ENCODE measurements at places on chromosomes 16 and 17.

- DNase-seq = no peak
Measured at GRCh38 chr17:47884905-47885730, 10.9 kb upstream of the SP2 start.

DNA sequence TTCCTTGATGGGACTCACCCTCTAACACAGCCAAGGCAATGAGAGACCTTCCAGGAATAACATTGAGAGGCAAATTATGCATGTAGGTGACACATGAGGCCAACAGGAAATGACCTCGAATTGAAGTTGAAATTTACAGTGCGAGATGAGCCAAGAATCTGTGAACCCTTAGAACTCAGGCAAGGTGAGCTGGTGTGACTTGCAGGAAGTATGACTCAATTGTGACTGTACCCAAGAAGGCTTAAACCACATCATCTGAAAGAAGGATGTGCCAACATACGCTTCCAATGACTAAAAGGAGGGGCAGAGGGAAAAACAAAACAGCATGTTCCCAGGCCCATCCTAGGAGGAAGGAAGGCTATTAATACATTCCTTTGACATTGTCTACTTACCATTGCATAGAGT lies 44.8 kb downstream of the PITPNC1 start:
- DNase-seq = peak; percentile 71

- peak; percentile 52 for DNase-seq
Measured at GRCh38 chr17:19495828-19496528, 37.7 kb upstream of the SLC47A1 start.

DNA sequence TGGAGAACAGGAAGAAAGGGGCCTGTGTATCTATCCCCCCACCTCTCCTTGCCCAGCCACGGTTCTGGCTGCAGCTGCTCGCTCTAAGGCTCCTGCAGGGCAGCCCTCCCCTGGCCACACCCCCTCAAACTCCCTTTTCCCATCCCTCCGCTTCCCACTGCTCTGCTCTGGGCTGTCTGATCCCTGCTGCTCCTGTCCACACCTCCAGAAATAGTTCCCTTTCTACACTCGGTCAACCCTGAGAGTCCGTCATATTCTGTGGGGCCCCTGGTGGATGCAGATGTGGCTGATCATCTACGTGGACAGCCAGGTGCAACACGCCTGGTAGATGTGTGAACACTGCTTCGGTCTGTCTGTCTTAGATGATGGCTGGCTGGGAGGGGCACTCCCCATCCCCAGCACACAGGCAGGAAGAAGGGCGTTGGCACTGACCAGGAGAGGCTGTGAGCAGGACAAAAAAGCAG lies 19.3 kb upstream of the KRT19 start:
- DNase-seq = no peak

GRCh38 chr17:43342589-43342890 lies 56.3 kb upstream of the ARL4D start:
- DNase-seq = no peak

DNA sequence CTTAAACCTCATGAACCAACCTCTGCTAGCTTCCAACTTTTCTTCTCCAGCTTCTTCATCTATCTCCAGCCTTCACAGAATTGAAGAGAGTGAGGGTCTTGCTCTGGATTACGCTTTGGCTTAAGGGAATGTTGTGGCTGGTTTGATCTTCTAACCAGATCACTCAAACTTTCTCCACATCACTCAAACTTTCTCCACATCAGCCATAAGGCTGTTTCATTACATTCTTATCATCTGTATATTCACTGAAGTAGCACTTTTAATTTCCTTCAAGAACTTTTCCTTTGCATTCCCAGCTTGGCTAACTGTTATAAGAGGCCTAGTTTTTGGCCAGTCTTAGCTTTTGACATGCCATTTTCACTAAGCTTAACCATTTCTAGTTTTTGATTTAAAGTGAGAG lies 52.3 kb downstream of the CACNG1 start:
- no peak for DNase-seq

DNA sequence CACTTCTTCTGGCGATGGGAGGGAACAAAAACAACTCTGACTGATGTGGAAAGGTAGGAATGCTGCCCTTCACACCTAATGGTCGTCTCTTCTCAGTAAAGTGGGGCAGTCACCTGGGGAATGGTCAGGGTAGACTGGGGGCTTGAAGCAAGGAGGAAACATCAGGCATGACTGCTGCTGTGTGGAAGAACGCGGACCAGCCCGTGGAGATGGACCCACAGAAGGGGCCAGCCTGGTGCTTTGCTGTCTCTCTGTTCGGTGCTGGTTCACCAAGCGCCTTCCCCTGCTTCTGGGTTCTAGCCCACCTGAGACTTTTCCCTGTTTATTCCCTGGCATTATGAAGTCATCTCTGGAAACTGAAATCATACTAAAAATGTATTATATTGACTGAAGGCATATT lies 96.2 kb upstream of the DNAH17 start:
- DNase-seq = no peak

DNA sequence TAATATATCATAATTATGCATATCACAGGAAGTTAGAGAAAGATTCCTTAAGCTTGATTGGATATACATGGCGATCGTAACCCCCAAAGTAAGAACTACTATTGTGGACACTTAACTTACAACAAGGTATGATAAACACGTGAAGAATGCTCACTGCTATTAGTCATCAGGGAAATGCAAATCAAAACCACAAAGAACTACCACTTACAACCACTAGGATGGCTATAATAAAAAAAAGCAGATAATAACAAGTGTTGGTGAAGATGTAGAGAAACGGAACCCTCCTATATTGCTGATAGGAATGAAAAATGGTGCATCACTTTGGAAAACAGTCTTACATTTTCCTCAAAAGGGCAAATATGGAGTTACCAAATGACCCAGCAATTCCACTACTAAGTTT lies 265.9 kb downstream of the SLC39A11 start:
- no peak for DNase-seq

DNA sequence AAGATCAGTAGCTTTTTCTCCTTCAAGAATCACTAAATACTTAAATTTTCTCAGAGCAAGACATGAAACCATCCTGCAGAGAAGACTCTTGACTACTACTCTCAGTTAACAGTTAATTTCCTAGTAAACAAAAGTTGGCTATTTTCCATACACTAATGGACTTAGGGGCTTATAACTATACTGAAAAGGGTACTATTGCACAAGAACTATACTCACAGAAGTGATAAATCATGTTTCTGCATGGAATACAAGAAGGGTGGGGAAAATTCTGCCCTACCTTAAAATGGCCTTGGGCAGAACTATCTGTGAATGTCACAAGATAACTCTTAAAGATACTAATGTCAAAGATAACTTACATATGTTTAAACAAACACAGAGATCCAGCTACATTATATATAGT lies 12.5 kb downstream of the ZNF652 start:
- no peak for DNase-seq

DNA sequence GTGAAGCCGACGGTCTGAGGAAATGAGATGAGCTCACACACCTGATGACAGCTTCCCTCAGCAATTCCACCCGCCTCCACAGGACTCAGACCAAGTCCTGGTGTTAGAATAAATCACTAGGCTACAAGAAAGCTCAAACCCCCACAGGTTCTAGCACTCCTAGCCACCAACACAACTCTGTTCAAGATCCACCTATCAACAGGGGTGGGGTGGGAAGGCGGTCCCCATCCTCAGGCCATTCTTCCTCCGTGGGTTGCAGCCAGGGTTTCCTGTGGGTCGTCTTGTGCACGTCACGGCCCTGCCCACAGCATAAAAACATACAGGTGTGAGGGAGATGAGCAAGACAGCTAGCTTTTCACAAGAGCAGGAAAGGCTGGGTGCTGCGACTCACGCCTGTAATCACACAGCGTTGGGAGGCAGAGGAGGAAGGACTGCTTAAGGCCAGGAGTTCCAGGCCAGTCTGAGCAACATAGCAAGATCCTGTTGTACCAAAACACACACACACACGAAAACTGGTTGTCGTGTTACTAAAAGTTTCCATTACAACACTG lies 81.1 kb downstream of the ANKRD11 start:
- no peak for DNase-seq

DNA sequence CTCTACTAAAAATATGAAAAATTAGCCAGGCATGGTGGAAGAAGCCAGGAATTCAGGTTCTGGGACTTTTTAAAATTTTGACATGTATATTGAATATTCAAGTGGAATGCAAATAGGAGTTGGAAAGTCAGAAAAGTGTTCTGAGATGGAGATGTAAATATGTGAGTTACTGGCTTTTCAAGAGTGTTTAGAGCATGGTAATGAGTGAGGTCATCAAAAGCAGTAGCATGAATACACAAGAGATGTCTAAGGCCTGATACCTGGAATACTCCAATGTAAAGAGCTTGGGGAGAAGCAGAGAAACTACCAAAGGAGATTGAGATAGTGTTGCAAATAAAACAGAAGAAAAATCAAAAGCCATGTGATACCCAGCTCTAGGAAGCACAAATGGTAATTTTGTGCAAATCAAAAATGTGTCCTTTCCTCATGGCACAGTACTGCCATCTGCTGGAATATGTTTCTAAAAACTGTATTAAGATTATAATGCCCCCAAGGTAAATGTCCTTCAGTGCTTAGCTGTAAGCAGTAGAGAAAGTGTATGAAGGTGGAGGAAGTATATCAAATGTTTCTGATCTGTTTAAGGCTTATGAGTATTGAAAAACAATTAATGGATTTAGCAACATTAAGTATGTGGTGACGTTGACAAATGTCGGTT lies 908.4 kb downstream of the KCNJ18 start:
- DNase-seq = peak; percentile 9

GRCh38 chr16:88896238-88897070 lies 30.0 kb upstream of the PABPN1L start:
- DNase-seq = no peak

DNA sequence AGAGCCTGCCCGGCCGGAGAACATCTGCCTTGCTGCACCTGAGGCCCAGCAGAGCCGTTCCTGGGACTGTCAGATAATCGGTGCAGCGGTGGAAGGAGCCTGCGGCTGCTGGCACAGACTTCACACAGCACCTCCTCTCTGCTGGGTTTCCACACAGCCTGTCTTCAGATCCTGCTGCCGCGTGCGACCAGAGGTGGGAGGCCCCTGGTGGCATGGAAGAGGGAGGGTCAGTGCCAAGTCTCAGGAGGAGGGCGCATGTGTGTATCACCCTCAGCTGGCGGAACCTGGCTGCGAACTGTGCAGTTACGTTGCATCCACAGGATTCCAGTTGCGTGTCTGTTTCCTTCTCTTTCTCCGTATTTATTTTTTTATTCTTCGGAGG lies 3.3 kb downstream of the CDK5R1 start:
- DNase-seq = no peak

GRCh38 chr17:15920758-15921239 lies 24.1 kb upstream of the ADORA2B start:
- peak; percentile 44 for DNase-seq

- DNase-seq = peak; percentile 78
Measured at GRCh38 chr17:3740611-3741073, 16.9 kb downstream of the HASPIN start.

- DNase-seq = no peak
Measured at GRCh38 chr17:35809855-35810461, 674 bp downstream of the TAF15 start.

GRCh38 chr16:88489163-88489741 lies 36.2 kb downstream of the ZFPM1 start:
- no peak for DNase-seq

GRCh38 chr17:80449930-80450576 lies 26.4 kb downstream of the NPTX1 start:
- no peak for DNase-seq

DNA sequence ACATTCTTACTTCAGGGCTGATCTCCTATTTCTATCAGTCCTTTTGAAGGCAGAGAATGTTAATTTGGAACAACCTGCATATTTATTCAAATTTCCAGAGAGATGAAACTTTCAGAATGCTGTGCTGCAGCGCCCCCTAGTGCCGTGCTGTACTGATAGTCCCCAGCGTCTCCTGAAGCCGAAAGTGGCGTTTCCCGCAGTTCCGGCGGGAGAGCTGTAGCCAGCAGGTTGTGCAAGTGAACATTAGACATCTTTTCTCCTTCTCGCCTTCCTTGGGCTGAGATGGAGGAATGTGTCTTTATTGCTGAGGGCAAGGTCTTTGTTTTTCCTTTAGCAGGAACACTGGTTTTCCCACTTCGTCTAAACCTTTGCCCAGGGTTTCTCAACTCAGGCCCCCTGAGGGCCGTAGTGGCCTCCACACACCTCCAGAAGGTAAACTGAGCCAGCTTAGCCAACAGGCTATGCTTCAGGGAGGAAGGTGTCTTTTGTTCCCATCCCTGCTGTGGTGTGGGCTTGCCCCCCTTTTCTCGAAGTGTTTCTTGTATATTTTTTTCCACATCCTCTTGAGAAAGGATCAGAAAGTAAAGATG lies 26.4 kb downstream of the USP10 start:
- peak; percentile 96 for DNase-seq

DNA sequence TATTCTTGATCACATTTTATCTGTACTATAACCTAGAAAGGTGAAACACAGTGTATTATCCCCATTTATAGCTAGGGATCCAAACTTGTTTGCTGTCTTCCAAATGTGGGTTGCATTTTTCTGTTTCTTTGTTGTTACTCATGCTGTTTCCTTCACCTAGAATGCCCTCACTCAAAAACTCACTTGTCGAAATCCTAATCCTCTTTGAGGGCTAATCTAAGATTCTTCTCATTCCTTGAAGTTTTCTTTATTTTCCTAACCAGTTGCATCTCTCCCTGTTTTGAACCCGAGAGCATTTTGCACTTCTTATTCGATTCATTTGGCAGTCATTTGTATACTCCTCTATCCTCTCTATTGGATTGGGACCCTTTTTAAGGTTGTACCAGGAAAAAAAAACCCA lies 9.6 kb downstream of the CALCOCO2 start:
- no peak for DNase-seq

DNA sequence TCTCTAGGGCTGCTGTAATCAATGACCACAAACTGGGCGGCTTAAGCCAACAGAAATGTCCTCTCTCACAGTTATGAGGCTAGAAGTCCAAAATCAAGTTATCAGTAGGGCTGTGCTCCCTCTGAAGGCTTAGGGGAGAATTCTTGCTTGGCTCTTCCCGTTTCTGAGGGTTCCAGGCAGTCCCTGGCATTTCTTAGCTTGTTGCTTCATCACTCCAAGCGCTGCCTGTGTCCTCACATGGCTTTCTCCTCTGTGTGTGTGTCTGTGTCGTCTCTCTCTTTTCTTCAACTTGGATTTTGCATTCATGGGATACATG lies 13.7 kb upstream of the CDC42EP4 start:
- peak; percentile 69 for DNase-seq

DNA sequence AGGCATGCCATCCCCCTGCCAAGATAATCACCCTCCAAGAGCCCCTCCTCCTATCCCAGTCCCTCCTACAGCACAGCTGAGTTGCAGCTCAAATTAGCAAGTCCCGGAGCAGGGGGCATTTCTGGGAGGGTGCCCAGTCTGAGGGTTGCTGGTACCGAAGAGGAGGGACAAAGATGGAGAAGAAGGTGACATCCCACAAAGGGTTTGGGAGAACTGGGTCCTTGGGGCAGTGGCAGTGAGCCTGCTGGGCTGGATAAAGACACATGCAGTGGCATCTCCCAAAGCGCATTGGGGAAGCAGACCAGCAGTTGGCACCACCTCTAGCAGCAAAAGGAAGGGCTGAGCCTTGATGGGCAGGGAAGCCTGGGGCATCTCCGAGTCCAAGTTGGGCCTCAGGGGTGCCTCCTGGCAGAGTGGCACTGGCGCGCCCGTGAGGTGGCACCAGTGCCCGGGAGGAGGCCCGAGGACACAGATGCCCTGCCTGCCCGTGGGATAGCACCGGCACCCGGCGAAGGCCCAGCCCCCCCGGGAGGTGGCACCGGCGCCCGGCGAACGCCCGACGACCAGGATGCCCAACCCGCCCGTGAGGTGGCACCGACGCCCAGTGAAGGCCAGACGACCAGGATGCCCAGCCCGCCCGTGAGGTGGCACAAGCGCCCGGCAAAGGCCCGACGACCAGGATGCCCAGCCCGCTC lies 622 bp downstream of the TOM1L2 start:
- no peak for DNase-seq
